ENCODE measurements at places on chromosomes 12 and 14.

DNA sequence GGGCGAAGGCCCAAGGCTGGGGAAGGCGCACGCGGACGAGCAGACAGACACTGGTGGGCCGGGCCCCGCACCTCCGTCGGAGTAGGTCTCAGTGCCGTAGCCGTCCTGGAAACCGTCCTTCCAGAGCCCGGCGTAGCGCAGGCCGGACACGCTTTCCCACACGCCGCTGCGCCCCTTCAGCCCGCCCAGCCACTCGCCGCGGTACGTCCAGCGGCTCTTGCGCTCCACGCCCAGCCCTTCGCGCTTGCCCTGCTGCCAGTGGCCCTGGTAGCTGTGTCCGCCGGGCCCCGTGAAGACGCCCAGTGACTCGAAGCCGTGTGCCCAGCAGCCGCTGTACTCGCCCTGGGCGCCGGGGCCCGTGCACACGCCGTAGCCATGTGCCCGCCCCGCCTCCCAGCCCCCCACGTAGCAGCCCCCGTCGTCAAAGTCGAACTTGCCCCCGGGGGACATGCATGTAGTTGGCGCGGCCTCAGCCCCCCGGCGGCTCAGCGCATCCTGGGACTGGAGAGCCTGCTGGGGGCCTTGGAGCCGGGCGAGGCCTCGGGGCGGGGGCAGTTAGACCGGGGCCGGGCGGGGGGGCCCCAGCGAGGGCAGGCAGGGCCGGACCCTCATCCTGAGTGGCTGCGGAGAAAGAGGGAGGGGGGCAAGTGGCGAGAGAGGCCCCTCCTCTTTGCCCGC is 1.4 kb downstream of the JPH4 start:
- no peak for DNase-seq

GRCh38 chr12:24229031-24229700 is 279.7 kb upstream of the SOX5 start:
- DNase-seq = no peak

GRCh38 chr12:81340910-81341309 is 263.0 kb downstream of the ACSS3 start:
- no peak for DNase-seq

DNA sequence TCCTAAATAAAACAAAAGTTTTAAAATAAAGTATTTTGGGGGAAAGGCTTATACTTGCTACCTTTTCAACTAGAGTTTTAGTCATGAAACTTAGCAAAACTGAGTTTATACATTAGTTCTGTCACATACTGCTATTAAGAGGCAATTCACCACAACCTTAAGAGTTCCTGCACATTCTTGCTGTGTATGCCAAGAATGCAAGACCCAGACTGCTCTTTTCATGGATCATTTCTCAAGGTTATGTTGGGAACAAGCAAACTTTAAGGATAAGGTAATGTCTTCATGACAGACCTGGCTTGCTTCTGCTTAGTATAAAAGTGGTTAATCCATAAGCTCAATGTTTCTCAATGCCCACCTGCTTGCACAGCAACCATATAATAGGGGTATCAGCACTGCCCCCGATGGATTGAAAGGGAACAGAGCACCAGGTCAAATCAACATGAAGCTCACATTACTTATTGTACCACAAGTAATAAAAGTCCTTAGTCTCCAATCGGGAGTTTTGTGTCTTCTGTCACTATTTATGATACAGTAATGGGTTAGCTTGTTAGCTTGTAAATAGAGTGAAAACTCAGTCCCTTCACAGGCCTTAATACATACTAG is 67.6 kb downstream of the KIF21A start:
- DNase-seq = no peak

DNA sequence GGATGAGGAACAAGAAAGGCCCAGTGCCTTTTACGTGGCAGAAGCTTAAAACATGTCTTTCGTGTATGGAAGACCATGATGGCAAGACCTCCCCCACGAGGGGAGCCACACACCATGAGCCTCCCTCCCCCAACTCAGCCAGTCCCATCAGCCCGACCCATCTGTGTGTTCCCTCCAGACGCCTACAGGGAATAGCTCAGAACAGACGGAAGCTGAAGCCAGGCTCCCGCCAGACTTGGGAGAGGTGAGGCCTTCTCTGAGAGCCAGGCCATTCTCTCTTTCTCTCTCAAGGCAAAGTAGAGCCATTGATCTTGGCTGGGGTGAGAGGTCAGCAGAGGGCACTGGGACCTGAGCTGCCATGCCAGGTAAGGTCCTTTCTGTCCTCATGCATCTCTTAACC is 9.5 kb downstream of the REM2 start:
- DNase-seq = no peak

GRCh38 chr14:55129086-55129427 is at the start of gene LGALS3:
Gene LGALS3, plus strand, starts transcription at chr14:55129252. Its CDS starts 8,122 bp downstream, at chr14:55137374.
- DNase-seq = peak; percentile 12

- no peak for DNase-seq
These were observed 89.2 kb upstream of the CLMN start for GRCh38 chr14:95408731-95409476.

DNA sequence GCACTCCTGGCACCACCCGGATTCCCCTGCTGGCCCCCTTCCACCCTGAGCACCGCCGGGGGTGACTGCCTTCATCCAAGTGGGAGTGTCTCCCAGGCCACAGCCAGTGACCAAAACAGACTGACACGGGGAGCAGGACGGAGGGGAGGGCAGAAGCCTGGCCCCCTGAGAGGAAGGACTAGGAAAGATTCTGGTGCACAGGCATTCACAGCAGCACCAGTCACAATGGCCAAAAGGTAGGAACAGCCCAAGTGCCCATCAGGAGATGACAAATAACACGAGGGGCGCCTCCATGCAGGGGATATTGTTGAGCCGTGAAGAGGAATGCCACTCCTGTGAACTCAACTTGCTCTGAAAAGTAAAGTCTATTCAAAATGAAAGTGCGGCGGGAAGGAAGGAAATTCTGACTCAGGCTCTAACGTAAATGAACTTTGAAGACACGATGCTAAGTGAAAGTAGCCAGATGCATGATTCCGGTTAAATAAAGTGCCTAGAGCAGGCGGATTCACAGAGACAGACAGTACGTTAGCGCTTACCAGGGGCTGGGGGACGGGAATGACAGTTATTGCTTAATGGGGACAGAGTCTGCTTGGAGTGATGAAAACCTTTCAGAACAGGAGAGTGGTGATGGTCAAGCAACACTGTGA is 146.1 kb upstream of the NCOR2 start:
- peak; percentile 25 for DNase-seq

DNA sequence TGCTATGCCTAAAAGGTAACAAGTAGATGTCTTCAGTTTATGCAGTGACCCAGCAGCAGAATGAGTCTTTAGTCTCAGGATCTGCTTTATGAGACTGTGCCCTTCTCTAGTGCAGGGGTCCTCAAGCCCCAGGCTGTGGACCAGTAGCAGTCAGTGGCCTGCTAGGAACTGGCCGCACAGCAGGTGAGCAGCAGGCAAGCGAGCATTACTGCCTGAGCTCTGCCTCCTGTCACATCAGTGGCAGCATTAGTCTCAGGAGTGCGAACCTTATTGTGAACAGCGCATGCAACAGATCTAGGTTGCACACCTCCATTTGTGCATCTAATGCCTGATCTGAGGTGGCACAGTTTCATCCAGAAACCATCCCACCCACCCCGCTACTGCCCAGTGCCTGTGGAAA is 38.4 kb downstream of the LRP6 start:
- DNase-seq = no peak

- no peak for DNase-seq
These were observed 48.6 kb downstream of the IRAK3 start for GRCh38 chr12:66237505-66238175.

DNA sequence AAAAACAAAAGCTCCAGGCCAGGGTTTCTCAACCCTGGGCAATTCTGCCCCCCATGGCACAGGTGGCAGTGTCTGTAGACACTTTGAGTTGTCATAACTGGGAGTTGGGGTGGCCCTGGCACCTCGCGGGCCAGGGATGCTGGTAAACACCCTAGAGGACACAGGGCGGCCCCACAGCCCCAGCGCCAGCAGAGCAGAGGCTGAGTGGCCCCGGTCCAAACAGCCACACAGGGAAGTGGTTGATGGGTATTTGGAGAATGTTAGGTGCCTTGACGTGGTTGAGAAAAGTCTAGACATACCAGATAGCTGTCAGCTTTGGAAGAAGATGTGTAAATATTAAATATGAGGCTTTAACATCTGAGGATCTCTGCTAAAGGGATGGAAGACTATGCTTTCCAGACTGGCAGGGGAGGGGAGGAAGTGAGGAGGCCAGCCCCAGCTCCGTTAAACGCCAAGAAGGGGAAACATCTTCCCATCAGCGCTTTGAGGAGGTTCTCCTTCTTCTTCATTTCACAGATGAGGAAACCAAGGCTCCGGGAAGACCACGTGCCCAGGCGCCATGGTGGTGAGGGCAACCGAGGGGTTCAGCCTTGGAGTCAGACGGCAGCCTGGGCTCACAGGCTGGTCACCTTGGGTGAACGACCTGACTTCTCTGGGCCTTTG is 103.7 kb downstream of the SCARB1 start:
- DNase-seq = no peak

DNA sequence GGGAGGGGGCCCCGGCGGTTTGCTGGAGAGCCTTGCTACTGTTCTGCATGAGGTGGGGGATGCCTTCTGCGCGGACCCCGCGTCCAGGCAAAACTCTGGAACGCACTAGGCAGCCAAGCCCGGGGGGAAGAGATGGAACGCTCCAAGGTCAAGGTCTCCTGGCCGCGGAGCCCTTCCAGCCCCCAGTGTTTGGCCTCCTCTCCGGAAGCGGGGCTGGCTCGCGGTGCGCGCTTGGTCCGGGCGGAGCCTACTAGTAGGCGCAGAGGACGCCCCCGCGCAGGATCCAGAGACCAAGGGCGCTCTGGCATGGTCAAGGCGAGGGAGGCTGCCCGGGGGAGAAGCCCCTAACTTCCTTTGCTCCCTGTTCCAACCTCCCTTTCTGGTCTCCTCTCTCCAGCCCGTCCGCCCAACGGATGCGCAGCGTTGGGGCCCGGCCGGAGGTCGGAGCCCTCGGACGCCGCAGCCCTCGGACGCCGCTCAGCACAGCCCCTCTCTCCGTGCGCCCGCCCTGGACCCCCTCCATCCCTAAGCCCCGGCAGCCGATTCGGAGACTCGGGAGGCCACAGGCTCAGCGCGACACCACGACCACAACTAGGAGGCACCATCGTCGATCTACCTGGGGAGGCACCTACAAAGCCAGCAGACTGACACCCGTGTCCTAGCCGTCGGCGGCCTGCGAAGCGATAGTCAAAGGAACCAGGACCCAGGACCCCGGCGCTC is 669 bp upstream of the KCNK13 start:
- no peak for DNase-seq
